D341Med (cell line): ENCODE measurements at places on chromosomes 1 and 21.

DNA sequence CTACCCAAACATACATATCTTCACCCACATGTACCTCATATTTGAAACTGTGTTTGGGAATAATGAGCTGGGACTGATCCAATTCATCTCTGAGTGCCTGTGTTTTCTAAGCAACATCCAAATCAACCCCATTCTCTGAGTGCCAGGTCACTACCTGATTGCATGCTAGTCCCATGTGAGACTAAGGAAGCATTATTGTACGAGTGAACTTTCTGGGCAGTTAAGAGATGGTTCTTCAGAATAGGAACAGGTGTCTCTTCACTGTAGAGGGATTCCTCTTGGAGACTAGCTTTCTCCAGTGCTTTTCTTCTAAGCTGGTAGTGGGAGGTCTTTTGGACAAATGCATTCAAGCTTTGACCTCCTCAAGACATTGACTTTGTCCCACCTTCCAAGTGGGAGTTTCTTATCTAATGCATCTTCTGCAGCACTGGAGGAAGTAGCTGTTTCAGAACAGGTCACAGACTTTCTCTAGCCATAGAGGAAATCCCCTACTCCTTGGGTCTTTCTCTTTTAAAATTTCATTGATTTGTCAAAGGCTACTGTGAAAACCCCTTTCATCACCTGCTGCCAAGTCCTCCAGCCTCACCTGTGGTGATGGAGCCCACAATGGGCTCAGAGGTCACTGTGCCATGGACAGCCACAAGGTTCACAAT lies 172.0 kb upstream of the KIAA0040 start:
- DNase-seq = no peak

- no peak for DNase-seq
Observed at GRCh38 chr1:226438007-226438406, 30.1 kb upstream of the PARP1 start.

DNA sequence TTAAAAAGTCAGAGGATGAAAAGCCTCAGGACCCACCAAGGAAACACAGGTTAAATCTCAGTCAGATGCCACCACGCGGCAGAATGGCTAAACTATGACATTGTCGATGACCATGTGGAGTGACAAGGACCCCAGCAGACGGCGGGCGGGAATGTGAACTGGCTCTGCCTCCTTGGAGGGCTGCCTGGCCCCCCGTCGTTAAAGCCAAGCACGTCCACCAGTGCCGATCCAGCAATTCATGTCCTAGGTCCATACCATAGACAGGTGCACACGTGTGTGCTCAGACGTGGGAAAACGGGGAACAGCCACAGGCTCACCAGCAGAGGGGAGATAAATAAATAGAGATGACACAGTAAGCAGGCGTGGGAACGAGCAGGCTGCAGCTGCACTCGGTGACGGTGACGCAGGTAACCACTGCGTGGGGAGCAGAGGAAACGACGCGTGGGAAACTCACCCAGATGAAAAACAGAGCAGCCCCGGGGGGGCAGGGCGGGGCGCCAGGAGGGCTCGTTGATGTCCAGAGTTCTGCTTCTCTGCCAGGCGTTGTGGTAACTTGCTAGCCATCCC lies 28.3 kb upstream of the PCBP3 start:
- DNase-seq = no peak

GRCh38 chr1:27086026-27086425 lies 68.9 kb downstream of the SLC9A1 start:
- DNase-seq = no peak

DNA sequence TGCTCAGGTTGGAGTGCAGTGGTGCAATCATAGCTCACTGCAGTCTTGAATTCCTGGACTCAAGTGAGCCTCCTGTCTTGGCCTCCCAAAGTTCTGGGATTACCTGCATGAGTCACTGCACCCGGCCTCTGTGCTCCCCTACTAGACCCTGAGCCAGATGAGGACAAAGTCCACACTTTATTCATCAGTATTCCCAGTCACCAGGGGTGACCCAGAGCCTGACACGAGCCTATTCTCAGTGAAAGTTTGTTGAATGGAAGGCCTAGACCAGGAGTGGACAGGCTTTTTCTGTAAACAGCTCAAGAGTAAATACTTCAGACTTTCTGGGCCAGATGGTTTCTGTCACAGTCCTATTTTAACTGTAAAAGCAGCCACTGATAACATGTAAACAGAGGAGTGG lies 68.2 kb downstream of the MAB21L3 start:
- no peak for DNase-seq
